HCEC 1CT (cell line): ENCODE measurements at places on chromosomes 12 and 14.

- no peak for DNase-seq
Measured at GRCh38 chr14:51333901-51334521, 94.0 kb downstream of the TMX1 start.

- DNase-seq = no peak
Measured at GRCh38 chr14:80554139-80554538, 342.8 kb upstream of the DIO2 start.

DNA sequence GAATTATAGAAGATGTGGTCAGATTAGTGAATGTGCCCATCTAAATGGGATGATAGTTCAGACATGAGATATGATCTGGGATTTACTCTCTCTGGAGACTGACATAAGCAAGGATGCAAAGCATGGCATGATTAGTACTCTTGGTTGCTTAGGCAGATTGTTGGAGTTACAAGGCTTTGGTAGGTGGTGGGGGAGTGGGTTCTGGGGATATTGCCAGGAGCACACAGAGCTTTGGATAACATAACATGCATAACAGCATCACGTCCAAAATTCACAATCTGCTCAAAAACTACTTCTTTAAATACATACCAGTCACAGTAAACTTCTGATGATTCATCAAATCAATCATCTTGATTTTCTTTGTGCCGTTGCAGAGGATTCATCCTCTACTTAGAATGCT, 287.4 kb downstream of the ACSS3 start:
- no peak for DNase-seq

DNA sequence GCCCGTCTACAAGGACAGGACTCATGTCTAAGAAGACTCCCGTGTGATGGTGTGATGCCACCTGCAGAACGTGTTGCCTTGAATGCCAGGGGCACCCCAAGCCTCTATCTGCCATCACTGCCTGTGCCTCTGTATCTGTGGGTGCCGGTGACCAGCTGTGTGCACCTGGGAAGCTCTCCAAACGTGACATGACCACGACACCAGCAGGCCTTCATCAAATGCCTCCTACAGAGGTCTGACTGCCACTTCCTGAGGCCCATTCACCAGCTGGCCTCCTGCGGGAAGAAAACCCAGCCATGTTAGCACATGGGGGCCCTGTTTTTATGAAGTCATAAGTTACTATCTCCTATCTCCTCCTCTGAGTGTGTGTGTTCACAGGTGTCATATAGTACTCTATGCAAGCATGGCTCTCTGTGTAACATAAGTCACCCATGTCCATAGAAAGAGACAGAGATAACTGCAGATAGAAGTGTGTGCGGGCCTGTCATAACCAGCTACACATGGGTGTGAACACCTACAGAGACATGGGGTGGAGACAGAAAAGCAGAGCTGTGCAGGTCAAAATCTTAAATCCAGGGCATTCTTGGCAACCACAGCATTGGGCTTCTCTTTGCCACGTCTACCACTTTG, 18.3 kb upstream of the SERPINA4 start:
- no peak for DNase-seq

DNA sequence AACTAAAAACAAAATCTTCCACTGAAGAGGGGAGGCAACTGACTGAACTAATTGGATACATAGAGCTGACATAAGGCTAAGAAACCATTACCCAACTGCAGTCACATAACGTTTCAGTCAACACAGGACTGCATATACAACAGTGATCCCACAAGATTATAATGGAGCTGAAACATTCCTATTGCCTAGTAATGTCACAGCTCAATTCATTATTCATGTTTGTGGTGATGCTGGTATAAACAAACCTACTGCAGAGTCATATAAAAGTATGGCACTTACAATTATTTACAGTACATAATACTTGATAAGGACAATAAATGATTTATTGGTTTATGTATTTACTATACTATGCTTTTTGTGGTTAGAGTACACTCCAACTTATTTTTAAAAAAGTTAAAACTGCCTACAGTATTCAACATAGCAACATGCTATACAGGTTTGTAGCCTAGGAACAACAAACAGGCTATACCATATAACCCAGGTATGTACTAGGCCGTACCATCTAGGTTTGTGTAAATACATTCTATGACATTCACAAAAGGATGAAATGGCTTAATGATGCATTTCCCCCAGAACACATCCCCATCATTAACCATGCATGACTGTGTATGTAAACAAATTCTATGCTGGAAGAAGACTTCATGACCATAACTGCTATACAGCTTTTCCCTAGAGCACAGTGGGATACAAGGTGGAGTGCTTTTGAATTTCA, 4.3 kb downstream of the NAP1L1 start:
- peak; percentile 68 for DNase-seq

- no peak for DNase-seq
Measured at GRCh38 chr12:127275416-127275815, 991.6 kb upstream of the TMEM132C start.

- peak; percentile 64 for DNase-seq
Measured at GRCh38 chr12:88993651-88994050, 358.6 kb downstream of the DUSP6 start.

GRCh38 chr12:4221258-4221620, 52.3 kb upstream of the CCND2 start:
- no peak for DNase-seq

DNA sequence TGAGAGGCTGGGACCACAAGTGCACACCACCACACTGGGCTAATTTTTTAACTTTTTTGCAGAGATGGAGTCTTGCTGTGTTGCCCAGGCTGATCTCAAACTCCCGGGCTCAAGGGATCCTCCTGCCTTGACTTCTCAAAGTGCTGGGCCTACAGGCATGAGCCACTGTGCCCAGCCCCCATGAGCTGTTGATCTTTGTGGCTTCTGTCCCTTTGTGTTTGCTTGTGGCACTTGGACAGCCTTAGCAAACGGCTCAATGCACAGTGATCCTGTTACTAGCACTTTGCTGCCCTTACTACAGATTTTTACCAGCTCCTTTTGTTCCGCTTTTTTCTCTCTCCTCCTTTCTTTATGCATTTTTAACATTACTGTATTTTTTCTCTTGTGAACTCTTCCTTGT, 25.3 kb upstream of the EVL start:
- no peak for DNase-seq
